Kasumi-1 (cell line): ENCODE measurements at places on chromosomes 7 and 10.

DNA sequence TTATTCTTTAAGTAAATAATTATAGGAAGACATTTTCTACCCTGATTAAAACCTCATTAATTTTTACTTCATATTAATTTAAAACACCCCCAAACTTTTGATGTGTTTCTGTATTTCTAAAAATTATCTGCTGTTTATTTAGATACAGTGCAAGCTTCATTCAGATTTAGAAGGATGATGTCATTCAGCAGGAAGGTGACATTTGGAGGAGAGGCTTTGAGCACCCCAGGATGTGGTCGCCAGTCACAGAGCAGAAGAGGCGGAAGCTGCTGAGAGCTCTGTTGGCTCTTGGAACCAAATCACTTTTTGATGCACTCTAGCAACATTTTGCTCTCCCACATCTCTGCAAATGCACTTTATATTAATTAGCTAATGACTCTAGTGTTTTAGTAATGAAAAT lies 233.9 kb upstream of the CACNA2D1 start:
- DNase-seq = peak; percentile 69

- DNase-seq = no peak
These were observed 12.1 kb downstream of the HKDC1 start for GRCh38 chr10:69232252-69232651.

- no peak for DNase-seq
These were observed 50.0 kb downstream of the PRF1 start for GRCh38 chr10:70552586-70552985.

DNA sequence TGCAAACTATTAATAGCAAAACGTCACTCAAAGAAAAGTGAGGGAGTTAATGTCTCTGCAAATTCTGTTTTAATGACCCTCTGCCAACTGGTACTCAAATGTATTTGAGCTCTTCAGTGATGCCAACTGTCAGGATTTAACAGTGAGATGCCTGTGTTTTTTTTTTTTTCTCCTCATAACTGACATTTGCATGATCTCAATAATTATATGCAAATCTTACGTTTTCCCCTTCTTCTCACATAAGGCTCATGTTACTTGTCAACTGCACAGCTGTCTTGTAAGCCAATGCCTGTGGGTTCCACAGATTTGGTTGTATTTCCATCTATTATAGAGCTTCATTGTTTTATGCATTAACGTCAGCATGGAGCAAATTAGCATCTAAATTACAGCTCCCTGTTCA lies 38.2 kb downstream of the PPP1R3A start:
- DNase-seq = no peak

DNA sequence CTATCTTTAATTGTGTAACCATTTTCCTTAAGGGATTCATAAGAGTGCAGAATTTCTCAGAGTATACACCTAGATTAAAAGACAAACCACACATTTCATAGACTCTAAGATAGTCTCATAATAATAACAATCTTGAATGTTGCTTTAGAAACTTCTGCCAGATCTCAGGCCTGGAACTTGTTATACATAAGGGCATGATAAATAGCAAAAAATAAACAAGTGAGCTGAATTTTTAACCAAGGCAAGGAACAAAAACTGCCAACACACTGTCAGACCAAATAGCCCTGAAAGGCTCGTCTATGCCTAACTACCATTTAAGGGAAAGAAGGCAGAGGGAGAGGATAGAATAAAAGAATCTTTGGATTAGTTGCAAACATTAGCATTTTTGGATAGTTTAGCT lies 65.8 kb upstream of the SEMA3C start:
- DNase-seq = no peak

DNA sequence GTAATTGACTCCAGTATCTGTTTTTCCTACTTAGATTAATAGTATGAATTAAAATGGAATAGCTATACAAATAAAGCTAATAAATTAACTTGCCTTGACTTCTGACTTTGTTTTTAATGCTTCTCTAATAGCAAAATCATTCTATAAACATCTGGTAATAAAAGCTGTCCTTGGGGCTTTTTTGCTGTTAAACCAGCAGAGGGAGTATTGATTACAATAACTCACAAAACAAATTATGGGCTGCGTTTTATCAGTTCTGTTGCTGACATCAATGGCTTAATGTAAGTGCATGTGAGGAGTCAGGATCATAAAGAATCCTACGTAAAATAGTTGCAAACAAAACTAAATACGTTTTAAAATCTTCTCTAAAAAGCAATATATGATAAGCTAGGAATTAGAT lies 667.8 kb downstream of the PCDH15 start:
- DNase-seq = peak; percentile 62

DNA sequence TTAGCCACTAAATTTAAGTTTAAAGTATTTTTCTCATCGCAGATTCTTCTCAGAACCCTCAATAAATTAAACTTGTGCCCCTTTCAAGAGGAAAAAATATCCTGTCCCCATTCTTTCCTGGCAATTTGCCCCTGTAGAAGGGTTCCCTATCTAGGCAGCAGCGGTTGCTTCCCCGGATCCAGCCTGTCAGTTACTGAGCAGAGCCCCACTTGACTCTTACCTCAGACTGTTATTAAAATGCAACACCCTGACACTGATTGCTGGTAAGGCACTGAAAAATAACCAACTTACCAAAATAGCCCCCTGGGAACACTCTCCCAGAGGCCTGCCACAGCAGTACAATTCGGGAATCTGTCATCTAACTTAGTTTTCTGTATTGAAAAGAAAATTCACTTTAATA lies 13.9 kb downstream of the LMTK2 start:
- DNase-seq = no peak

- DNase-seq = peak; percentile 48
These were observed 476 bp upstream of the RET start for GRCh38 chr10:43076311-43076875.

- no peak for DNase-seq
These were observed 404.9 kb downstream of the GLRX3 start for GRCh38 chr10:130541090-130541489.

DNA sequence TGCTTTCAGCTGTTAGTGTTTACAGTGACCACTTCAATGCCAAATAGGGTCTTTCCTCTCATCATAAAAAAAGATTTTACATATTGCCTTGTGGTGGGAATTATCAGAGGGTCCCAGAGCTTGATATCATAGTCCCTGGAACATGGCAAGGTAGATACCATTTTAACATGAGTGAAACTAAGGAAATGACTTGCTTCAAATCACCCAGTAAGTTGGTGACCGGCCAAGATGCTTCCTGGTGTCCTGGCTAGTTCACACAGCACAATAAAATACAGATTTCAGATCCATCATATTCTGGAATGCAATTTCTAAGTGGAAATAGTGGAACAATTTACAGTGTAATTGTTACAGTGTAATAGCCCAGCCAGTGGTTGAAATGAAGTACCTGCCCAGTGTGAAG lies 36.6 kb downstream of the CNNM1 start:
- no peak for DNase-seq
